Gastrocnemius medialis (tissue), 4 donors: ENCODE measurements at places on chromosomes 3 and 15. TPM values are rescaled to one million over a fixed set of nuclear protein-coding genes. Genes with fewer than 3 reads are reported as not detected.

The MAPK6 gene
- 47.6 TPM for total RNA-seq

The LRRN1 gene
- total RNA-seq: 3.8 TPM

The FANCD2OS gene
- total RNA-seq: not detected

The TMEM45A gene
- 7.0 TPM for total RNA-seq

The RNU5B-1 gene
- not detected for total RNA-seq

The CTXN2 gene
- total RNA-seq: not detected

The GRM2 gene
- 0.20 TPM for total RNA-seq

The SLC2A2 gene
- not detected for total RNA-seq
